ENCODE measurements at places on chromosomes 2 and 18.

- DNase-seq = no peak
Measured at GRCh38 chr18:13416848-13417247, 198.3 kb downstream of the LDLRAD4 start.

DNA sequence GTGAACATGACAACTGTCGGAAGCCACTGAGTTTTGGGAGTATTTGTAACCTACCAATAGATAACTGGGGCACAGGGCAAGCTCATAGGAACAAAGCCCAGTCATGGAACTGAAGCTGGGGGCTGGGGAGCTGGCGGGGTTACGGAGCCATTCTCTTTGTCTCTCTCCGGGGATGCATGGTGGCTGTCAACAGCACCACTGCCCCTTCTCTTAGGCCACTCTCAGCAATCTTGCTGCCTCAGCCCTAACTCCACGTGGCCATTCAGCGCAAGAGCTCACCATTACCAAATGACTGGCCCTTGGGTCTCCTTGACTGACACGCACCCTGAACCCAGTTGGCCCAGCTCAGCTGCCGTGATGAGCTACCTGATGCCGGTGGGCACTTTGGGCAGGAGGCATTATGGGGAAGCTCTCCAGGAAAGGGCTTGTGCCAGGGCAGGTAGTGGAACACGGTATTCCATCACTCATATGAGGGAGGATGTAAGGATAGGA, 33.6 kb upstream of the ODC1 start:
- DNase-seq = no peak

GRCh38 chr18:48917579-48918517, 32.9 kb downstream of the SMAD7 start:
- no peak for DNase-seq

GRCh38 chr2:137000811-137001210, 235.5 kb downstream of the THSD7B start:
- DNase-seq = no peak

GRCh38 chr2:226888971-226889370, 53.1 kb downstream of the RHBDD1 start:
- DNase-seq = no peak

DNA sequence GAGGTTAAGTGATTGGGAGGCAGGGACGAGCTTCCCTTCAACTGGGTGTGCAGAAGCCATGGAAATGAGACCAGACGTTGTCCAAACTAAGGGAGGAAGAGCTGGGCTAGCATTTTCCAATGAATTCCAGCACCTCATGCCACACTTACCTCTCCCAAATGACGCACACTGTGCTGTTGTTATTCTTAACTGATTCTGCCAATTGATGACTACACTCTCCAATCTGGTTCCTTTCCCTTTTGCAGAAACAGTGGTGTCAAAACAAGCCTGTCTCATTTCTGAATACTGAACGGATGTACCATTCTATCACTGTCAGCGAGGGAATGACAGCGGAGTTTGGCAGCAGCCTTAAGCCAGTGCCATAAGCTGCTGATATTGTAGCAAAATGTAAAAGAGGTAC, 380.5 kb upstream of the HNRNPA3 start:
- no peak for DNase-seq

- DNase-seq = no peak
Measured at GRCh38 chr18:55849391-55849790, 261.4 kb upstream of the TCF4 start.

- no peak for DNase-seq
Measured at GRCh38 chr2:65654496-65654895, 222.1 kb upstream of the SPRED2 start.

GRCh38 chr18:49839012-49839411, 25.7 kb upstream of the ACAA2 start:
- DNase-seq = no peak

DNA sequence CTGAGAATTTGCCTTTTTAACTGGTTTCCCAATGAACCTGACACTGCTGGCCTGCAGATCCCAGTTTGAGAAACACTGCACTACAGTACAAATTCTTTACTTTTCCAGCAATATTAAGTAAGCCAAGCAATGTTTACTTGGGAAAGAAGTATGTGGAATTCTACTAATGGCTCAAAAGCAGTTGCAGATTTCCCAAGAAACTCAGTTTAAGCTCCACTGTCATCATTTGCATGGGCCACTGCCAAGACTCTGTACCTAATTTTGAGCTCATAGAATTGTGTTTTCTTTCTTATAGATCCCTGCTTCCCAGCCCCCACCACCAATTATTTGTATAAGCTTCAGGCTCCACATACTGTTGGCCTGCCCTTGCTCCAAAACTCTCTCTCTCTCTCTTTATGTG, 676.1 kb downstream of the RNF144A start:
- no peak for DNase-seq

DNA sequence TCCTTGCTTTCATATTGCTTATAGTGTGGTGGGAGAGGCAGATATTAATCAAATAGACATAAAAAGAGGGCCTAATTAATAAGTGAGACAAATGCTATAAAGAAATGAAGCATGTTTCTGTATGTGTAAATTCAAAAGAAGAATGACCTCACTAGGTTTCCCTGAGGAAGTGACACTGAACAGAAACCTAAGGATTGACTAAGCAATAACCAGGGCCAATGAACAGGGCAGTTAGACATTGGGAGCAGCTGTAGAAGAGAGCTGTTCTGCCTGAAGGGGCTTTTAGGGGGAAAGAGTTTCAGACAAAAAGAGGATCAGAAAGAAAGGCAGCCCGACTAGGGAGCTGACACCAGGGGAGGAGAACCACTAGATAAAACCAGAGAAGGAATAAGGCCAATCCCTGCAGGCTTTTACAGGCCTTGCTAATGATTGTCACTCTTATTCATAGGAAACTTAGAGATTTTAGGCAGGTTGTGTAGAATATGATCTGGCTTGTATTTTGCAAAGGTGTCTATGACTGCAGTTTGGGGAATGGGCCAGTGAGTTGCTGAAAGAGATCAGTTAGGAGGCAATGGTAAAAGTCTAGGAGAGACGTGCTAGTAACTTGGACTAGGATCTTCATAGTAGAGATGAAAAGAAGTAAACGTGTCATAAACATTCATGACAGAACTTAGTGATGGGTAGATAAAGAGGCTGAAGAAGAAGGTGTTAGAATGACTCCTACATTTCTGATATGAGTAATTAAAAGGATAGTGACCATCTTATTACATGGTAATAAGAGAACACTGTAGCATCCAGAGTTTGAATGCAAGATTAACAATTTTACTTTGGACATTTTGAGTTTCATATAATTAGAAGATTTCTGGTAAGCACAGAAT, 26.8 kb upstream of the NABP1 start:
- DNase-seq = peak; percentile 29

GRCh38 chr2:74845217-74845751, 11.4 kb downstream of the HK2 start:
- DNase-seq = no peak

DNA sequence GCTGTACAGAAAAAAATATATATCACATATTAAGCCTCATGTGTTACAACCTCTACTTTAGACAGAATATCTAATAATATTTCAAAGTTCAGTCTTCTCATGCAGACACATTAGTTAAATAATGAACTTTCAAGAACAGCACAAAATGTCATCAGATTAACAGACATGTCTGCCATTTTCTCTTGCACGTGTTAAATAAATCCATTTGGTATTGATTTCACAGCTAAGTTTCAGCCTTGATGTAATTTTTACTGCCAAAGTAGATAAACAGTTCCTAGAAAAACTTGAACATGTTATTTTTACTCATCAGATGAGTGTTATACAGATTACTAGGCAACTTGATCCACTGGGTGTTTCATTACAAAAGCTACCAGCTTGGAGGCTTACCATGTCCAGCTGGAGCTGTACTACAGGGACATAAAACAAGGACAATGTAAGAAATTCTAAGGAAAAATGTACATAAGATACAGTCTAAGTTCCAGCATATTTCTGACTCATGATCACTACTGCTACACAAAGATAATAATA, 290.7 kb upstream of the DDX18 start:
- no peak for DNase-seq

DNA sequence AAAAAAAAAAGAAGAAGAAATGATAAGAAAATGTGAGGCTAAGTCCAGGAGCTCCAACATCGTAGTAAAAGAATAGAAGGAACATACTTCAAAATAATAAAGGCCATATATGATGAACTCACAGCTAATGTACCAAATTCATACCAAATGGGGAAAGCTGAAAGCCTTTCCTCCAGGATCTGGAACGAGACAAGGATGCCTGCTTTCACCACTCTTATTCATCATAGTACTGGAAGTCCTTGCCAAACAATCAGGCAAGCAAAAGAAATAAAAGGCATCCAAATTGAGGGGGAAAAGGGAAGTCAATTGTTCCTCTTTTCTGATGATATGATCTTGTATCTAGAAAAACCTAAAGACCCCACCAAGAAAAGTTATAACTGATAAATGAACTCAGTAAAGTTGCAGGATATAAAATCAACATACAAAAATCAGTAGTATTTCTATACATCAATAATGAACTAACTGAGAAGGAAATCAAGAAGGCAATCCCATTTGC, 170.6 kb downstream of the METTL4 start:
- DNase-seq = no peak

DNA sequence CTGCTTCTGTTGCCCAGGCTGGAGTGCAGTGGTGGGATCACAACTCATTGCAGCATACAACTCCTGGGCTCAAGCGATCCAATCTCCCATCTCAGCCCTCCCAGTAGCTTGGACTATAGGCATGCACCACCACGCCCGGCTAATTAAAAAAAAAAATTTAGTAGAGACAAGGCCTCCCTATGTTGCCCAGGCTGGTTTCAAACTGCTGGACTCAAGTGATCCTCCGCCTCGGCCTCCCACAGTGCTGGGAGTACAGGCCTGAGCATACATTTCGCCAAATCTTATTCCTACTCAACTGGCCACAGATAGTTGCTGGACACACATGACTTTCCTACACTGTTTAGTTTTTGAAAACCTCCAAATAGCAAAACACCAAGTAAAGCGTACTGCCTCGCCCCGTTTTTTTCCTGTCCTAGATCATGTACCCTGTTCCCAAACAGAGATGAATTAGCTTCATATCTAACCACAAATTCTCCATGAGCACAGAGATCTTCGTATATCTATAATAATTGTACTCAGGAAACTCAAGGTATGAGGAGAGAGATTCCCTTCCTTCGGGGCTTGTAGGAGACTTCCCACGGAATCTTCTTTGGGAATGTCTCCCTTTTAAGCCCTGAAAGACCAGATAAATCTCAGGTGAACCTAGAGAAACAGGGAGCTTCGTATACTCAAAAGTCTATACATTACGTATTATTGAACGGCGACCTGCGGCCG, 598 bp upstream of the C2orf69 start:
- DNase-seq = no peak

GRCh38 chr18:495017-495416, 5.5 kb downstream of the COLEC12 start:
- DNase-seq = no peak

DNA sequence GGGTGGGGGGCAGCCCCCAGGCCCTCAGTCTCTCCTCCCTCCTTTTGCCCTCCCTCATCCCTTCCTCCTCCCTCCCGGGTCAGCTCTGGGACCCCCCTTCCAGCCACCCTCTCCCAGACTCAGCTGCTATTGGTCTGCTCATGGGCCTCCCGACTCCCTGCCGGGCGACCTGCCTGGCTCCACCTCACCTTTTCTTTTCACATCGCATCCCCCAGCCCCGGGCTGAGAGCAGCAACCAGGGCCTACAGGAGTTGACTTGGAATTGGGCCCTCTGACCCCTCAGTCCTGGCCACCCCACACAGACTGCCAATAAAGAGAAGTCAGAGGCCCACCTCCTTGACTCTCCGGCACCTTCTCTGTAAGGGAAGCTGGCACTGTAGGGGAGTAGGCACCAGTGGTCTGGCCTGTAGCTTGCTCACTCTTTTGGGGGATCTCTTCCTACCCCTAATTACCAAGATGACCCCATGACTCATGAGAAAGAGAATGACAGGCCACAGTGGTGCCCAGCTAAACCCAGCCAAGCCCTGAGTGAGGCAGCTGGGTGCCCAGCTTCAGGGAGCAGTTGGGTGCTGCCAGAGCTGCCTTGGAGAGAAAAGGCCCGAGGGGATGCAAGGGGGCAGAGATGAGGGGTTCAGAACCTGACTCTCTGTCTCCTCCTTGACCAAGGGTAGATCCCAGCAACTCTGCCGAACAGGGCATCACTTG, 2.0 kb upstream of the ECEL1 start:
- DNase-seq = no peak

DNA sequence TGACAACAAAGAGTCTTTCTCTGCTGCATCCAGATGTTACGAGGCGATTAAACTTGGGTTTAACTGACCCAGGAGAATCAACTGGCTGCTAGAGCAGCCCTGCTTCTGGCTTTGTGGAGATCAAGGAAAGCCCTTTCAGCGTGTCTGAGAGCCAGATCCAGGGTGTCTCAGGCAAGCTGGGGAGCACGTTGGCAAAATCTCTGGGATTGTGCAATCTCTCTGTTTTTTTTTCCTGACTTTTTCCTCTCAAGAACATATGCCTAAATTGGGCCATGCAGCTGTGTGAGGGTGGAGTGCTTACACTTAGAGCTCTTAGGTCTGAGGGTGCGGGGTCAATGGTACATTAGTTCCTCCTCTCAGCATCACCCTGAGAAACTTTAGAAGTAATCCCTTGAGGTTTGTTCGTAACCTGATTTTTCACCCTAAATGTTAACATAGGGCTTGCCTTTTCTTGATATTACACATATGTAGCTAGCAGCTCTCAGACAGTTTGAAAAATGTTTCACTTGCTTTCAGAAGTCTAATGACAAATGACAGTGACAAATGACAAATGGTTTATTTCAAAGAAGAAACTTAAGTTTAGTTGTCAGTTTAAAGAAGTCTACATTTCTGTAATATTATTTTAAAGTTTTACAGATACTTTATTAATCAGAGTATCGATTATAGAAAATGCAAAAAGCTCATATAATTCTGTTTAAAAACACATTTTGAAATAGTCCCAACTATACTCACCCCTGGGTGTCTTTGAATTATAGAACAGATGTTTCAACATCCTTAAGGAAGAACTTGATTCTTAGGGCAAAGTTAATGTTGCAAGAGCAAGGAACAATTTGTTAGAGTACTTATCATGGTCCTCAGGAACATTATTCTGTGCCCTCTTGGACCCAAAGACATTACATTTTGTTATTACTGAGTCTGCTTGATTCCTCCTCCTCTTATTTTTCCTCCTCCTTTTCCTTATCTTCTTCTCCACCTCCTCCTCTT, 38.4 kb upstream of the ZSWIM2 start:
- DNase-seq = no peak

DNA sequence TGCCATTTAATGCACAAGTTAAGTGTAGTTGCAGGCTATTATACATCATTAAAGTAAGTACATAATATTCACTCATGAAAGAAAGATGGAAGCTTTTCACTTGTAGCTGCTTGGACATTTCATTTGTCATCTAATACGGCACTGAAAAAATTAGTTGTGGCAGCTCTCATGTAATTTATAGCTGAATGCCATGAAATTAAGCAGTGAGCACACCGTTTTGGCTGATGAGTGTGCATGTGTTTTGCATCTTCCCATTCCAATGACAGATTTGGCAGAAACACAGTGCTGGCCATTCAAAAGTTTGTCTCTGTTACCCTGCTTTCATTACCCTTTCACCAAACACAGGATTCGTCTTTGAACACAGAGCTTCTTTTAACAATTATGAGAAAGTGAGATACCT, 174.0 kb downstream of the PTGR3 start:
- no peak for DNase-seq

GRCh38 chr2:48347712-48348111, 182.2 kb upstream of the STON1 start:
- DNase-seq = no peak

Measured in GM12892 (cell line).